ENCODE measurements at places on chromosomes 4 and X.

DNA sequence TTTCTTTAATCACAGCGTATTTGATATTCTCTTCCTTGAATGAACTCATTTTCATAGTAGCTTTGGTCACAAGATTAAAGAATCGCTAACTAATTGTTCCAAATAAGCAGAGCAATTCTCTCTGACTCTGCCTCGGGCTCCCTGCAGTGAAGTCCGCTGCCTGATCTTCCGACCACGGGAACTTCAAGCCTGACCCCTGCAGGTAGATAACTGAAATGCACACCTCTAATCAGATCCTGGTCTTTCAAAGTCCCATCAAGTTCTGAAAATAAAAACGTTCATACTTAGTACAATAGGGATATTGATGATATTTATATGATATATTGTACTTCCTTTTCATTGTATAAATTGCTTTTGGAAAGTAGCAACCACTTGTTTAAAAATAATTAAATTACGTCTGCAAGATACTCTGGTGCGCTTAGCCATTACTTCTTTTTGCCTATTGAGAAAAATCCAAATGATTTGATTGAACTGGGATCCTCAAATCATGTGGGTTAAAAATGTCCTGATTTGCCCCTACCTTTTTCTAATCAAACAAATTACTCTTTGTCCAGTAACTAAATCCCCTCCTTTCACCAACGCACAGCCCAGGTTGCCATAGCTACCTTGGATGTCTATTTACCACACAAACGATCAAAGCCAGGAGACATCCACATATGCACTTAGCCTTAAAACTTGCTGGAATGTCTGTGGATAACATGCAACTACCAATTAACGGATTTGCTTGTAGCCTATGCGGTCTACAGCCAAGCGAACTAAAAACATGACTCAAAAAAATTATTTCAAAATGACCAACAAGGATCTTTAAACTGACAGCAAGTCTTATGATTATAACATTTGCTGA, 4.2 kb downstream of the MID1 start:
- DNase-seq = peak; percentile 55

- peak; percentile 13 for DNase-seq
These were observed 20.9 kb downstream of the HMGB3 start for GRCh38 chrX:151004085-151004484.

GRCh38 chrX:110308220-110308619, 9.7 kb downstream of the AMMECR1 start:
- DNase-seq = no peak

DNA sequence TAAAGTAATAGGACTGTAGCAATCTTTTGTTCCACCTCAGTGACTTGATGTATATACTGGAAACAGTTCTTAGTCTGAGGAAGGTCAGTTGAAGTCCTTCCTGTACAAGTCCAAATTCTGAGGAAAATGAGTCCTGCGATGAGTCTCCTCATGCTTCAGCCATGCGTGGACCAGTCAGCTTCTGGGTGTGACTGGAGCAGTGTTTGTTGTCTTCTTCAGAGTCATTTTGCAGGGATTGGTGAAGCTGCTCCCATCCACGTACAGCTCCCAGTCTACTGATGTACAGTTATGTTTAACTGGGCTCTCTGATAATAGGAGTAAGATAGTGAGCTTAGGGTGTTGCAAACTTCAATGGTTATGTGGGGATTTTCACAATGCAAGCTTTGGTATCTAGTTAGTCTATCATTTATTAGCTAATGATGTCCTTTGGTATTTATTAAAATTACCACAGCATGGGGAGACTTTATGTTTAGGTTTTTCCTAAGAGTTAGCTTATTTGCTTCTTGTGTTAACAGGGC, 3.4 kb downstream of the UGT2B17 start:
- no peak for DNase-seq

- no peak for DNase-seq
These were observed 98.7 kb downstream of the MAB21L2 start for GRCh38 chr4:150680651-150681050.

DNA sequence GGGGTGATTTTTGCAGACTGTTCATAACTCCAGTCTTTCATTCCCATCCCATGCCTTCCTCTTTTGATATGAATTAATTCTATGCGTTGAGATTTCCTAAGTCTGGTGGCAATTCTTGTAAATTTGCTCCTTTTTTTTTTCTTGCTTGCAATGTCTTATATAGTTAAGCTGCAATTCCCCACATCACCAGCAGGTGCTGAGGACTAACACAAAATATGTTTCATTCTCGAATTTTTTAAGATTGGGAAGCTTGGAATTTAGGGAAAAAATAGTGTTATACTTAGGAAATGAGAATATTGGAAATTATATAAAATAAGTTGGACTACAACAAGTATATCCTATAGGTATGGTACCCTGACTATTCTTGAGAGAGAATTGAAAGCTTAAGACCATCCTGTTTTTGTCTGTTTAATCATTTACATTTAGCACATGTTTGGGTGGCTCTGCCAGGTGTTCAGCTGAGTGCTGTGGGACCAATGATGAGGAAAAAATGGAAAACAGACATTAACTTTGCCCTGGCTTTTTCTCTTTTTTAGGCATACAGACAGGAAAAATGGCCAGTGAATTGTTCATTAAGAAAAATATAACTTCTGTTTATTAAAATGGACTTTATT, 30.2 kb downstream of the AFF2 start:
- peak; percentile 4 for DNase-seq
